ENCODE measurements at places on chromosomes 5 and 9.

GRCh38 chr9:68851657-68852056, 146.6 kb downstream of the PIP5K1B start:
- no peaks in the 10 kb centered on the region for H3K4me1 ChIP-seq
- no peaks in the 10 kb centered on the region for H3K36me3 ChIP-seq
- H3K27me3 ChIP-seq = no peaks in the 10 kb centered on the region
- no peak for DNase-seq
- H3K27ac ChIP-seq = no peak overlapping the region
- no peak overlapping the region for H3K4me3 ChIP-seq

DNA sequence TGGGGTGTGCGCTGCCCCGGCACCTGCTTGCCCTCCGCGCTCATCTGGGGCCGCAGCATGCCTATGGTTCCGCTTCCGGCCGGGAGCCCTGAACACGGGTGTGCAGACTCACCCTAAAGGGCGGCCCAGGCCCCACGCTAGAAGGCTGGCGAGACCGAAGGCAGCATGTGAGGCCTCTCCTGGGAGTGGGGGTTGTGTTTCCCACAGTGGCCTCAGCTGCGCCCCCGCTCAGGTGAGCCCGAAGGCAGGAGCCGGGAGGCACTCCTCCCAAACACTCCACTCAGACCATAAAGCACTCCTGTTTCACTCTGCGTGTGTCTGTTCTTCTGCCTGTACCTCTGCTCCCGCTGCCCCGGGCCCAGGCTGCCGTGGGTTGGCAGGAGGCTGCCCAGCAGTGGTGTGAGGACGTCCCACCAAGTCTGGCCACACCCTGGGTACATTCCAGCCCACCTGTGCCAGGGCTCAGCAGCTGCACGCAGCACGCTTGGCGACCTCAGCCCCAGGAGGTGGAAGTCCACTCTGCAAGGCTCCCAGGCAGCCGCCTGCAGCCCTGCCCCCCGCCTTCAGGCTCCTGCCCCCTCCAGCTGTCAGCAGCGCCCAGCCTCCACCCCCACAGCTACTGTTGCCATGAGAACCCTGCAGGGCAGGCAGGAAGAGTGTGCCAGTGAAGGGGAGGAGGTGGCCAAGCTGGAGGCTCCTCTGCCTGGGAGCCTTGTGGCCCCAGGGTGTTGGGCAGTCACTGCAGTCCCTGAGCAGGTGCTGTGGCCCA, 1.2 kb upstream of the AJM1 start:
- no peak overlapping the region for H3K4me3 ChIP-seq
- DNase-seq = no peak
- peaks cover 42% of the 10 kb centered on the region for H3K36me3 ChIP-seq
- no peaks in the 10 kb centered on the region for H3K4me1 ChIP-seq

DNA sequence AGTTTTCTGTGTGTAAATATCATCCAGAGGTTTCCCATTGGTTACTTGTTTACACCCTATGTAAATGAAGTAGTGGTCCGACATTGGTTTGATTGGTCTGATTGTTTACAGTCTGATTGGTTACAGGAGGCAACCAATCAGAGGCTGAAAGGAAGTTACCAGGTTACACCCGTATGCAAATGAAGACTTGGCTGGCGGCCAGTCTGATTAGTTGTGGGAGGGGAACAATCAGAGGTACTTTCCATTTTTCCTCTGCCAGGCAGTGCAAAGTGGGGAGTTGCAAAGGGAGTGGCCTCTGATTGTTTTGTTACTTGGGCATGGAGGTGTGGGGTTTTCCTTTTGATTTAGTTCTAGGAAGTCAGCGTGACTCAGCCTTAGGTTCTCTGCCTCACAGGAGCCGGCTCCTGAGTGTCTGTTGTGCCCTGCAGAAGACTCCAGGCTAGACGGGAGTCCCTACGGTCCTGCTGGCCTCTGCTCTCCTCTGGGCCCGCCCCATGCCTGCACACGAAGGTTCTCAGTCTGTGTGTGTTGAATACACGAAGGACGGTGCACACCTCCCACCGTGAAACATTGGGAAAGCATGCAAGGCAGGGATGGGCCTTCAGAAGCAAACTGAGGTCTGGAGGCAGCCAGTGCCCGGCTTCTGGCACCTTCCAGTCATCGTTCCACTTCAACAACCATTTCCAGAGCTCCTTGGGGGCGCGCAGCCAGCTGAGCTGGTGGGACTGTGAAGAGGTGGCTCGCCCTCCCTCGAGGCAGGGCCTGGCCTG, 42.9 kb downstream of the OLFM1 start:
- H3K27me3 ChIP-seq = no peaks in the 10 kb centered on the region
- H3K4me3 ChIP-seq = no peak overlapping the region
- H3K27ac ChIP-seq = no peak overlapping the region
- DNase-seq = no peak
- no peaks in the 10 kb centered on the region for H3K36me3 ChIP-seq
- H3K4me1 ChIP-seq = peaks cover 7% of the 10 kb centered on the region

GRCh38 chr9:27967210-27967609, 393.9 kb upstream of the C9orf72 start:
- no peak overlapping the region for H3K27ac ChIP-seq
- H3K27me3 ChIP-seq = no peaks in the 10 kb centered on the region
- H3K36me3 ChIP-seq = no peaks in the 10 kb centered on the region
- H3K4me3 ChIP-seq = no peak overlapping the region

- H3K27me3 ChIP-seq = no peaks in the 10 kb centered on the region
- no peaks in the 10 kb centered on the region for H3K36me3 ChIP-seq
- DNase-seq = no peak
- no peaks in the 10 kb centered on the region for H3K4me1 ChIP-seq
- H3K4me3 ChIP-seq = no peak overlapping the region
These were observed 57.5 kb downstream of the PSAT1 start for GRCh38 chr9:78354324-78354973.

DNA sequence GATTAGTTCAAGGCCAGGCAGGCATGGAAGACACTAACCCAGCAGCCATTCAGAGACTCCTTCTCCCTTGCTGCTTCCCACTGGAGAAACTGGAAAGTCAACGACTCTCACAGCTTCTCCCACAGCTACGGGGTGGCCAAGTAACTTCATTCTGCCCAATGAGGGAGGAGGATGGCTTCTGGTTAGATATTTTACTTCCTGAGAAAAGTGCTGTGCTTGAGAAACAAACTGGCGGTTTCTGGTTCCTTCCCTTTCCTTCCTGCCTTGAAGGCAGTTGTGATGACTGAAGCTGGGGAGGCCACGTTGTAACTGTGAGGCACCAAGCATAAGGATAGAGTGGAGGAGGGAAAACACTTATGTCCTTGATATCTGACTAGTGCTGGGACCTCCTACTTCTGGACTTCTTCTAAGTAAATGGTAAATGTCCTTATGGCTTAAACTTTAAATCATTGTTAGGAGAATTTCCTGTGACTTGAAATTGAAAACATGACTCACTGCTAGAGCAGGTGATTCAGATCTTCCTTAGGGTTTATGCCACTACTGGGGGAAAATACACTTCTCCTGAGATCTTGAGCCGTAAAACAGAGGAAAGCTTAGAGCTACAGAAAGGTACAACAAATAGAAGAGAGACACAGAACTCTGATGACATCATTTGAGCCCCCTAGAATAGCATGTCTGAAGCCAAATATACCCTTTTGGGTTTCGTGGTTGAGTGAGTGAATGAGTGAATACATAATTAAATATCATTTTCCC, 3.1 kb upstream of the GNPDA1 start:
- H3K4me1 ChIP-seq = peaks cover 8% of the 10 kb centered on the region
- peaks cover 3% of the 10 kb centered on the region for H3K36me3 ChIP-seq
- no peak for DNase-seq
- no peak overlapping the region for H3K4me3 ChIP-seq
- no peaks in the 10 kb centered on the region for H3K27me3 ChIP-seq

DNA sequence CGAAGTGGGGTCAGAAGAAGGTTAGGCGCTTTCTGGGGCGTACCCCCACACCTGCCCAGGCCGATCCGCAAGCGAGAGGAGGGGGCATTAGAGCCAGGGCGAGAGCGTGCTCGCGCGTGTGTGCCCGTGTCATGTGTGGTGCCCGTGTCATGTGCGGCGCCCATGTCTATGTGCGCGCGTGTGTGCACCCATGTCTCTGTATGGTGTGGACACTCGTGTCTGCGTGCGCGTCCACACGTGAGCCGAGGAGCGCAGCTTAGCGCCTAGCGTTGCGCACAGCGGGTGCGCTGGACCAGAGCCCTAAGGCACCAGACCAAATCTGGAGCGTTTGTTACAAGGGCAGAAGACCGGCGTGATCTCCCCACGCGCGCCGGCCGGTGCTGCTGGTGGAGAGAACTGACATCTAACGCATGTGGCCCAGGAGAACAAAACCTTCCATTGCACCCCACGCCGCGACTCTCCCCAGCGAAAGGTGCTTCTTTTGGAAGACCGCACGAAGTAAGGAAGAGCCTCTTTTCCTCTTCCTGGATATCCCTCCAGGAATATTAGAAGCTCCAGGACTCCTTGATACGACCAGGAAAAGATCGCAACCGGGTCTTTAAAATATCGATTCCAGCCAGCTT, 644 bp downstream of the NIM1K start:
- H3K36me3 ChIP-seq = no peaks in the 10 kb centered on the region
- no peak for DNase-seq
- peak overlapping the region; percentile 67 for H3K4me3 ChIP-seq
- peaks cover 6% of the 10 kb centered on the region for H3K4me1 ChIP-seq
- no peak overlapping the region for H3K27ac ChIP-seq
- peaks cover 22% of the 10 kb centered on the region for H3K27me3 ChIP-seq

DNA sequence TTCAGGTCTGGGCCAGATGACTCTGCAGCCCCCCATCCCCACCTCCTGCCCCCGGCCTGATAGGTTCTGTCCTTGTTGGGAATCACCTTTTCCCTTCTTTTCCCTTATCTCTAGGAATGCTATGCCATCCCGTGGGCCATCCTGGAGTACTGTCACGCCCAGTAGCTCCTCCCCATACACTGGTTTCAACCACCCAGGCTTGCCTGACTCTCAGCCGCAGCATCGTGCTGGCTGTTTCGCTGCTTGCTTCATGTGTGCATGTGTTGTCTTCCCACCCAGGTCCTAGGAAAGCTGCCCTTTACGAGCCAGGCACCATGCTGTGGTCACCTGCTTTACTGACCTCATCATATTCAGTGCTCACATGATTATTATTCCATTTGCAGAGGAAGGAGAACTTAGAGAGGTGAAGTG, 71.8 kb downstream of the ANGPTL2 start:
- H3K4me1 ChIP-seq = no peaks in the 10 kb centered on the region
- H3K36me3 ChIP-seq = no peaks in the 10 kb centered on the region
- no peak overlapping the region for H3K4me3 ChIP-seq
- no peak for DNase-seq
- H3K27ac ChIP-seq = no peak overlapping the region

DNA sequence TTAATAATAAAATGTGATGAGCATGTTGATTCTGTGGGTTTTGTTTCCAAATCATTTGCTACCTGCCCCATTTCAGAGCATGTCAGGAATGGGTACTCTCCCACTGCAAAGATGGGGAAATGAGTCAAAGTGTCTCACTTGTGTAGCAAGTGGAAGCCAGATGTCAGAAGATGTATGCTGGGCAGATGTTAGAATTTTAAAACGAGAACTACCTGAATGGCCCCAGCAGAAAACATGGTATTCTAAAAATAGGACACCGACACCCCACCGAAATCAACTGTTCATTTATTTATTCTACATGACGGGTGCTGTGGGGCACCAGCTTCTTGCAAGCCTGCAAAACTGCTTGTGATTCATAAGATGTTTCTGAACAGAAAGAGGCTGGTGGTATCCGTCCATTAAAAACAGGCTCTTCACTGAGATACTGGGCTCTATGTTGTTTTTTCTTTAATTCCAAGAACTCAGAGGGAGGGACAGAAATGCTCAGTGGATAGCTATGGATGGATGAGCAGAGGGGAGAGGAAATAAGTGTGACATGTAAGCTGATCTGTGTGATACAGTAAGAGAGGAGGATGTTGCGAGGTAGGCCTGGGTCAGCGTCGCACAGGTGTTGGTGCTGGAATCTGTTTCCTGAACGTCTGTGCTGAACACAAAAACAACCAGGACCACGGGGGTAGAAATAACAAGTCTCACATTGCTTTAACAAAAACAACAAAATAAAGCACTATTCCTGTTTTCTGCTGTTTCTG, 157.2 kb downstream of the EFNA5 start:
- no peak for DNase-seq
- H3K27me3 ChIP-seq = no peaks in the 10 kb centered on the region
- no peak overlapping the region for H3K4me3 ChIP-seq
- H3K27ac ChIP-seq = no peak overlapping the region
- peaks cover 2% of the 10 kb centered on the region for H3K4me1 ChIP-seq

GRCh38 chr9:22036866-22037626, 27.9 kb upstream of the CDKN2B start:
- H3K27ac ChIP-seq = no peak overlapping the region
- DNase-seq = peak; percentile 23
- H3K4me1 ChIP-seq = no peaks in the 10 kb centered on the region
- no peaks in the 10 kb centered on the region for H3K36me3 ChIP-seq
- H3K4me3 ChIP-seq = no peak overlapping the region

All from trophoblast cell (in vitro differentiated cells and primary cell).